ENCODE measurements at places on chromosomes 2 and 18. TPM values are rescaled to one million over a fixed set of nuclear protein-coding genes. Genes with fewer than 3 reads are reported as not detected.

The MC5R gene
- not detected for total RNA-seq

DNA sequence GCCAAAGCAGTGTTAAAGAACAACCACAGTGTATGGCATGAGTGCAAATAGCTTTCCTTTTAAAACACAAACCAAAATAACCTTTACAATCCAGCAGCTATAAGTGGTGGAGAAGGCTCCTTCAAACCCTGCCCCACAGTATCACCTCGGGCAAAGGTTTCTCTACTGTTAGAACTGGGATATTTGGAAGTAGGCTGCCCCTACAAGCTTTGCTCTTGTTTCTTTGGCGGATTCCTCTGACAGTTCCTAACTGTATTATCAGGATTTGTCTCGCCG, 214.8 kb downstream of the ZNF521 start:
- H3K4me3 ChIP-seq: no peak overlapping the region
- H3K4me1 ChIP-seq: no peaks in the 10 kb centered on the region
- no peaks in the 10 kb centered on the region for H3K36me3 ChIP-seq

DNA sequence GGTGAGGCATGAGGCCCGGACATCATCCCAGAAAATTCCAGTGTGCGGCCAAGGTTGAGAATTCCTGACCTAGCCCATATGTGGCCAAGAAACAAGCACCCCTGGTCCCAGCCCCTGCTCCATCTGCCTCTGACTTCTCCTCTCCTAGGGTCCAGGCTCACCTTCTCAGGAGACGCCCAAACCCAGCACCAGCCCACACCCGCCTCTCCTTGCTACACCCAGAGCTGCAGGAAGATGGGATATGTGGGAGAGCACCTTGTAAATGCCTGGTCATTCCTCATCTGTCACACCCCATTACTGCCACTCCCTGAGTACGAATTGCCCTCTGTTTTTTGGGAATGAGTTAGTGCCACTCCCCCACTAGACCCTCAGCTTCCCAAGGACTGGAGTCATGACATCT, 7.3 kb upstream of the ATP6V1B1 start:
- H3K27ac ChIP-seq: no peak overlapping the region
- no peaks in the 10 kb centered on the region for H3K27me3 ChIP-seq
- no peak overlapping the region for H3K4me3 ChIP-seq
- H3K36me3 ChIP-seq: no peaks in the 10 kb centered on the region
- H3K4me1 ChIP-seq: no peaks in the 10 kb centered on the region

The DES gene
- total RNA-seq: not detected

GRCh38 chr2:17976871-17977746, 98.6 kb downstream of the KCNS3 start:
- H3K36me3 ChIP-seq: no peaks in the 10 kb centered on the region
- no peaks in the 10 kb centered on the region for H3K27me3 ChIP-seq
- H3K4me1 ChIP-seq: no peaks in the 10 kb centered on the region
- H3K27ac ChIP-seq: no peak overlapping the region

The GRHL1 gene
- total RNA-seq: 3.6 TPM

DNA sequence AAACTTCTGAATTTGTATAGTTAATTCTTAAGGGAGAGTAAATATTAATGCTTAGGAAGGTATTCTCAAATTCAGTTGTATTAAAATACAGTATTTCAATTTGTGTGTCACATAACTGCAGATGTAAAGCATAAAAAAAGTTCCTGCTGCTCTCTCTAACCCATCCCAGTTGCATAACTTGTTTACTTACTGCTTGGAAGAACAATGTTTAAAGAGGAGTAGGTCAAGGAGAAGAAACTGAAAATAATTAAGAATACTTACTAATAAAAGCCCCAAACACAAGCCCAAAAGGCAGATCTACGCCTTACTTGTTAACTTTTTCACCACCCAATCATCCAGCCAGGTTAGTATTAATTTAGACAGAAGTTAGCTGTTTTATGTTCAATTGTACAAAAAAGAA, 81.2 kb downstream of the ORC4 start:
- no peak for DNase-seq
- no peaks in the 10 kb centered on the region for H3K27me3 ChIP-seq
- H3K4me1 ChIP-seq: no peaks in the 10 kb centered on the region
- H3K36me3 ChIP-seq: peaks cover 60% of the 10 kb centered on the region
- no peak overlapping the region for H3K27ac ChIP-seq

GRCh38 chr2:233235977-233236376, 15.5 kb upstream of the ATG16L1 start:
- H3K27ac ChIP-seq: no peak overlapping the region
- no peak for DNase-seq
- no peaks in the 10 kb centered on the region for H3K36me3 ChIP-seq
- H3K4me3 ChIP-seq: no peak overlapping the region
- H3K27me3 ChIP-seq: no peaks in the 10 kb centered on the region

DNA sequence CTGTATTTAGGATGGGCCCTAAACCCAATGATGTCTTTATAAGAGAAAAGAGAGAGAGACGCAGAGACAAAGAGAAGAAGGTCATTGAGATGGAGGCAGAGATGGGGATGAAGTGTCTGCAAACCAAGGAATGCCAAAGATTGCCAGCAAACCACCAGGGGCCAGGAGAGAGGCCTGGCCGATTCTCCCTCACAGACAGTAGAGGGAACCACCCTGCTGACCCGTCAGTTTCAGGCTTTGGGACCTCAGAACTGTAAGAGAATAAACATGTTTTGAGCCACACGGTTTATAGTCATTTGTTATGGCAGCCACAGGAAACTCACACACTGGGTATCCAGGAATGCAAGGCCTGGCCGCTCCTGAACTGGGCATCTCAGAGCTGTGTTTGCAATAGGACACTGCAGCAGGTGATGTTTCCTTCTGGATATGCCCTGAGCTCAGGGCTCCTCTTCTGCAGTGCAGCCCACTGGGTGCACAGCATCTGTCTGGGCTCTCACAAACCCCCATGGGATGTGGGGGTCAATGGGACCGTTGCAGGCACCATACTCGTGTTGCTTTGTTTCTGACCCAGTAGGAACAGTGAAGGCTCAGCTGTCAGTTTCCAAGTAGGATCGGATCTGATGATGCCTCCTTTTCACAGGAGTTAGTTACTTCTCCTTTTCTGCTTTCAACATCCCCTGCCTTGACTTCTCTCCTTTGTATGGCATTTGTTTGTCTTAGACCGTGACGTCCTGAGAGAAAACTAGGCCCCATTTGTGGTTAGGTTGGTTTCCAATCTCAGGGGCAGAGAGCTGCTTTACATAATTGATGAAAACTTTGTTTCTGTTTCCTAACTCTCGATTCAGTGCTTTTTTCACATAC, 20.8 kb downstream of the PTPN18 start:
- peak overlapping the region; percentile 21 for H3K27ac ChIP-seq
- no peak overlapping the region for H3K4me3 ChIP-seq
- peaks cover 28% of the 10 kb centered on the region for H3K36me3 ChIP-seq
- no peak for DNase-seq

The ASPRV1 gene
- 2.7 TPM for total RNA-seq

DNA sequence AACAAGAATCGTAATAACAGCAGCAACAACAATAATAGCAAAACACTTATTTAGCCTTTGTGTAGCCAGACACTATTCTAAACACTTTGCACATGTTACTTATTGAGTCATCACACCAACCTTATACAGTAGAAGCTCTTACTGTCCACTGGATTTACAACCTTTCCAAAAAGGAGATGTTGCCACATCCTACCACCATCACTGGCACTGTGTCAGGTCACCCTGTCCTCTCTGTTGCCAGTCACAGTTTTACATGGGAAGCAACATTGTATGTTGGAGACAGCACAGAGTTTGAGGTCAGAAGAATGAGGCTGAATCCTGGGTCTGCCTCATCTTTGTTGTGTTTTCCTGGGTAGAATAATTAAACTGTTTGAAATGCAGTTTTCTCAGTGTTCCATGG, 201.4 kb upstream of the EPAS1 start:
- no peaks in the 10 kb centered on the region for H3K27me3 ChIP-seq
- DNase-seq: no peak
- H3K4me3 ChIP-seq: no peak overlapping the region
- H3K36me3 ChIP-seq: no peaks in the 10 kb centered on the region
- no peak overlapping the region for H3K27ac ChIP-seq

The POMC gene
- 4.9 TPM for total RNA-seq

DNA sequence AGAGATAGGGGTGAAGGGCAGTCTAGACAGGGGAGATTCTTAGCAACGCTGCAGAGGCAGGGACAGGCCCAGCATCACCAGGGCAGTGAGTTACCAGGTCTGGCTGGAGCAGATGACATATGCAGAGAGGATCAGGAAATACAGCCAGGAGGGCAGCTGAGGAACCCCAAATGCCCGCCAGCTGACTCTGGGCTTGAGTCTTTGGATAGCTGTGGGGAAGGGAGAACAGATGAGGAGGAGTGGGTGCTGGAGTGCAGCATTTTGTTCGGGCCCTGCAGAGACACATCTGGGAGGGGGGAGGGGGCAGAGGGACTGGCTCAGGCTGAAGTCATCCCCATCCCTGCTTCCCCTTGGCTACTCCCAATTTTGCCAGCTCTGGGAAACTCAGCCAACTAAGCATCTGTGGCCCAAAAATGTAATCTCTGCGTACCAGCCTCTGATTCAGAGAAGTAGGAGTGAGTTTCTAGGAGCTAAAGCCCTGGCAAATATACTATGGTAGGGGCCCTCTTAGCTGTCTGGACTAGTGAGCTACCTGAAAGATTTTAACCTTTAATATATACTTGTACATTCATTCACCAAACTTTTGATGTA, 214.5 kb downstream of the ZBTB7C start:
- no peak overlapping the region for H3K27ac ChIP-seq
- H3K36me3 ChIP-seq: no peaks in the 10 kb centered on the region
- no peak for DNase-seq
- no peak overlapping the region for H3K4me3 ChIP-seq
- no peaks in the 10 kb centered on the region for H3K4me1 ChIP-seq

The ACMSD gene
- not detected for total RNA-seq

The CYS1 gene
- not detected for total RNA-seq

DNA sequence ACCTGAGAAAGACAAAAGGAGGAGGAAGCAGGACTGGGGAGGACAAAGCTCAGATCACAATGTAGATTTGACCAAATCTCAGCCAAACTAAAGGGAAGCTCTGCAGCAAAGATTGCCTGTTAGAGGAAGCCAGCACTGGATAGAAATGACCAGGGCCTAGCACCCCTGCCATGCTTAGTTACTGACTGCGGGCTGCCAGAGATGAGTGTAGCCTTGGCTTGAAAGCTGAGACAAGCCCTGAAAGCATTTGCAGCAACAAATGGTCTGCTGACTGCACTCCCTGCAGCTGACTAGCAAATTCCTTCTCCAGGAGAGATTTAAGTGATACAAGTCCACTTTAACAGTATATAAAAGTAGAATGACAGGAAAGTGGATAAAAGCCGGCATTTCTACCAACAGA, 140.9 kb upstream of the CRIM1 start:
- no peaks in the 10 kb centered on the region for H3K4me1 ChIP-seq
- H3K36me3 ChIP-seq: no peaks in the 10 kb centered on the region
- no peaks in the 10 kb centered on the region for H3K27me3 ChIP-seq
- no peak overlapping the region for H3K27ac ChIP-seq
- DNase-seq: no peak

The GCA gene
- total RNA-seq: 6.6 TPM

DNA sequence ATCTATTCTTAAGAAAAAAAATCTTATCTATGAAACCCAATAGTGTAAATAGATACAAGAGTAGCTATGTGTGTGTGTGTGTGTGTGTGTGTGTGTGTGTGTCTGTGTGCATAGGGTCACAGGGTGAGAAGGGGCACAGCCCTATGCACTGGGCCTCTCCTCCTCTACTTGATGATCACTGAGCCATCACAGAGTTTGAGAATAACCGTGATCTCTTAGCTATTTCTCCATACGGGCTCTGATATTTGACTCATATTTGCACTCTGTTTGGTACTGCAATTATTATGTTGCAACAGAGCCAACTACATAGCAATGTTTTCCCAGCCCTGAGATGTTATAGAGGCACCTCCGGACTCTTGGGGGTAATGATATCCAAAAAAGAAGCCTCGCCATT, 28.8 kb upstream of the SLC40A1 start:
- no peaks in the 10 kb centered on the region for H3K4me1 ChIP-seq
- no peaks in the 10 kb centered on the region for H3K36me3 ChIP-seq
- no peak overlapping the region for H3K4me3 ChIP-seq
- no peak overlapping the region for H3K27ac ChIP-seq
- no peak for DNase-seq

The RESP18 gene
- total RNA-seq: not detected

The TCF7L1 gene
- not detected for total RNA-seq

DNA sequence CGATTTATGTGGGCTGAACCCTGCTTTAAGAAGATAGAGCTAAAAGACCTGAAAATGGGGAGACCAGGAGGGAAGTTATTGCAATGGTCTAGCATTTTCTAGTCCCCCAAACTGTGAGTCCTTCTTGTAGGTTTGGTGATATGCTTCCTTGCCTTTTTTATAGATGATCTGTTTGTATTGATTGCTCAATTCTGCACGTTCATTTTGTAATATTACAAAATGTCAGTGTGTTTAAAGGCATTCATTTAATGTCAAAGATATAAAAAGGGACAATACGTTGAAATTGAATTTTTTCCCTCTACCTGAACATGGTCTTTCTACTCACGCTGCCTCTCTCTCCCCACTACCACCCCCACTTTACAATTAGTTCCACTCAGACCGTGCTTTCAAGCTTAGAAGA, 5.6 kb upstream of the FIGN start:
- no peak overlapping the region for H3K27ac ChIP-seq
- no peak for DNase-seq
- H3K36me3 ChIP-seq: no peaks in the 10 kb centered on the region
- H3K4me1 ChIP-seq: no peaks in the 10 kb centered on the region
- peaks cover 8% of the 10 kb centered on the region for H3K27me3 ChIP-seq

DNA sequence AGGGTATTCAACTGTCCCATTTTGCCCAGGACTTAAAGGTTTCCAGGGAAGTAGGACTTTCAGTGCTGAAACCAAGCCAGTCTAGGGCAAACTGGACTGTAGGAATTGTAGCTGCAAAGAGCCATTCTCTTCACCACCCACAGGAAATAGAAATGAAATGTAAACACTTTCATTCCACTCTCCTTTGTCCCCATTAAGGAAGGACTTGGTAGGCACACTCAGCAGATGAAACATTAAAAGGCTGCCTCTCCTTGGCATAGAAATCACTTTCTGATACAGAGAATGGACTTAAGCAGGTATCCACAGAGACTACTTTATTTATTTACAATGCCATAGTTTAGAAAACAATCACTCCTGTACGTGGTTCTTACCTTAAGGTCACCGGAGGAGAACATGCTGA, 102.9 kb upstream of the CCDC195 start:
- H3K27ac ChIP-seq: no peak overlapping the region
- peaks cover 87% of the 10 kb centered on the region for H3K36me3 ChIP-seq
- no peaks in the 10 kb centered on the region for H3K4me1 ChIP-seq
- H3K27me3 ChIP-seq: no peaks in the 10 kb centered on the region
- no peak overlapping the region for H3K4me3 ChIP-seq

- no peak overlapping the region for H3K27ac ChIP-seq
- H3K27me3 ChIP-seq: no peaks in the 10 kb centered on the region
- peak; percentile 33 for DNase-seq
- H3K4me1 ChIP-seq: no peaks in the 10 kb centered on the region
- H3K4me3 ChIP-seq: no peak overlapping the region
- H3K36me3 ChIP-seq: no peaks in the 10 kb centered on the region
Observed at GRCh38 chr2:100630473-100630977, 67.7 kb downstream of the PDCL3 start.

The REG3A gene
- not detected for total RNA-seq

The MOGAT1 gene
- total RNA-seq: not detected

- no peaks in the 10 kb centered on the region for H3K36me3 ChIP-seq
- H3K4me3 ChIP-seq: no peak overlapping the region
Observed at GRCh38 chr18:68735483-68736343, 20.8 kb upstream of the TMX3 start.

The GPAT2 gene
- 2.3 TPM for total RNA-seq

GRCh38 chr2:184530239-184530638, 68.1 kb upstream of the ZNF804A start:
- H3K27ac ChIP-seq: no peak overlapping the region
- H3K4me1 ChIP-seq: no peaks in the 10 kb centered on the region
- no peak overlapping the region for H3K4me3 ChIP-seq
